Stimulated activated naive CD8-positive, alpha-beta T cell treated with anti-CD3 and anti-CD28 coated beads, Interleukin-15, amount 100 ng/mL, for 72 hours (primary cell): ENCODE measurements at places on chromosomes 16 and 17.

DNA sequence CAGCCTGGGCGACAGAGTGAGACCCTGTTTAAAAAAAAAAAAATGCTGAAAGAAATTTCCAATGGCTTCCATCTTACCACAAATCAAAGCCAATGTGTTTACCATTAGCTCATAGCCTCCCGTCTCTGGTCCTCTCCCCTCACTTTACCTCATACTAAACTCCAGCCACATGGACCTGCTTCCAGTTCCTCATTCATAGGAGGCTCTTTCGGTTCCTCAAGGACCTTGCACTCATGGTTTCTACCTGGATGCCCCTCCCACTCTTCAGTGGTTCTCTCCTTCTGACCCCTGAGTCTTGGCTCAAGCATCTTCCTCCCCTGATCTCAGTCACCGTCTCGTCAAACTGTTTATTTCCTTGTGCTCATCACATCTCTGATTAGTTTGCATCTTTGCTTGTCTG, 3.8 kb upstream of the DEF8 start:
- no peak for DNase-seq

DNA sequence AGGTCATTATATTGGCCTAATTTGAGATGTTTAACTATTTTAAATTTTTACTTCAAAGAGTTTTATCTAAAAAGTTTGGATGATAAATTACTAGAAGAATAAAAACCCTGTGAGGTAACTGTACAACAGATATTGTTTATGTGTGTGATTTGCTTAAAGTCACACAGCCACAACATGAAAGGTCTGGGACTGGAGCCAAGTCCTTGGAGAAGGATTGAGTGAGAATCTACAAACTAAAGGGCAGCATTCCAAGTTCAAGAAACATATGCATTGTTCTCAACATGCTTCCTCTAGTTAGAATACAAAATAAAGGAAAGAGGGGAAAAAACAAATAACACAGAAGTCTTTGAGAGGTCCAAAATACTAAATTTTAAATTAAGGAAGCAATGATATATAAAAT, 131.5 kb upstream of the MON1B start:
- DNase-seq = no peak

DNA sequence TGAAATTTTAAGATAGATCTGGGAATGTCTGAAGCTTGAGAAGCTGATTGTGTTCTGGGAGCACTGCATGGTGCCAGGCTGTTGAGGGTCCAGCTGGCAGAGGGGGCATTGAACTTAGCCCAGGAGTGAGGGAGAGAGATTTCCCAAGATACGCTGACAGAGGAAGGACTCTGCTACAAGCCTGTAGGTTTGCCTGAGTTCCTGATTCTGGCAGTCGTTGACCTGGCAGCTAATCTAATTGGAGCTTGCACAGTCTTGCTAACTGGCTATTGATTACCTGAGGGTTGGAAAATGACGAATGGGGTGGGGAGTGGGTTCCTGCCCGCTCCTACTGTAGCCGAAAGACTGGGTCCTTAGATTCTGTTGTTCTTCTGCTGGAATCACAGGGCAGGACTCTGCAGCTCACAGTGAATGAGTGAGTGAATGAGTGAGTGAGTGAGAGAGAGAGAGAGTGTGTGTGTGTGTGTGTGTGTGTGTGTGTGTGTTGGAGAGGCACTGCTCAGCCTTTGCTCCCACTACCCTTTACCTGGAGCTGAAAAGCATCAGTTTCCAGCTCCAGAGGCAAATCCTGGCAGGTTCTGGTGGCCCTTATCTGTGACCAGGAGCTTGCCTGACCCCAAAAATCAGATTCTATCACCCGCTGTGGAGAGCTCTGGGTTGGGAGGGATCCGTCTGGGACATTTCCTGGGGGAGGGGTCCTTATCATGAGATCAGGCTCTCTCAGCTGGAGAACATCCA, 16.7 kb downstream of the CTRL start:
- DNase-seq = no peak

DNA sequence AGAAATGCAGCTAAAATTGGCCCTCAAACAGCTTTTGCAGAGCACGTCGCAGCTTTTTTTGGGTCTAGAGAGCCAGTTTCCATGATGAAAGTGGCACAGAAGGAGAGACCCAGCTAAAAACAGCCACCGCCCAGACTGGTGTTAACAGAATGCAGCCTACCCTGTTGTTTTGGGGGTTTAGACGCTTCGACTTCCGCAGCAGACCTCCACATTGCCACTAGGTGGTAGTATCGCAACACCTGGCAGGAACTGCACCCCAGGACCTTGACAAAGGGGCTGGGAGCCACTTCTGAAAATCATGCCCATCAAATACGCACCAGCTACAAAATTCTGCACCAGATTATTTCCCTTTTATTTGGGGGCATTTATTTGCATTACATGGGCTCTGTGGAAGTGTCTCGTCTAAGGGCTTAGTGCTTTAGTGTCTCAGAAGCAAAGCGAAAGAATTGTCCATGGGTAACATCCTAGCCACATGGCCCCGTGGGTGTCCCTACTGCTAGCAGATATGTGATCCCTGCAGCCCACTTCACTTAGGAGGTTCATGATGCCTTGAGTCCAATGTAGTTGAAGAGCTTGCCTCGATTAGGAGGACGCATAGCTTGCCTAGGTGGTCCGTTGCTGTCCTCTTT, 167.1 kb downstream of the HAPSTR1 start:
- peak; percentile 28 for DNase-seq

GRCh38 chr16:28821874-28822519, 802 bp upstream of the ATXN2L start:
- DNase-seq = no peak

DNA sequence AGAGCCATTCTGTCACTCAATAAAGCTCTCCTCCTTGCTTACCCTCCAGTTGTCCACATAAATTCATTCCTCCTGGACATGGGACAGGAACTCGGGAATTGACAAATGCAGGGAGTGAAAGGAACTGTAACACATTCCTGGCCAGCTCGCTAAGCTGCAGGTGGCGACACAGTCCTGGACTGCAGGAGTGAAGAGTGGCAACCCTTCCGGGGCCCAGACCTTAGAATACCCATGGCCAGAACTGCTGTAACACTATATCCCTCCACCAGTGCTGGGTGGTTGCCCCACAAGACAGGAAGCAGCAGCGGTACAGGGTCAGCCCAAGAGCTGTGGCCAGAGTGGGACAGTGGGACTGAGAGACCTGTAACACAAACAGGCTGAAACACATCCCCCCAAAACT, 30.3 kb upstream of the KIF2B start:
- DNase-seq = no peak

GRCh38 chr17:15393414-15393813, 52.0 kb upstream of the TEKT3 start:
- no peak for DNase-seq

- no peak for DNase-seq
These were observed 70.4 kb downstream of the METRNL start for GRCh38 chr17:83149761-83150251.

DNA sequence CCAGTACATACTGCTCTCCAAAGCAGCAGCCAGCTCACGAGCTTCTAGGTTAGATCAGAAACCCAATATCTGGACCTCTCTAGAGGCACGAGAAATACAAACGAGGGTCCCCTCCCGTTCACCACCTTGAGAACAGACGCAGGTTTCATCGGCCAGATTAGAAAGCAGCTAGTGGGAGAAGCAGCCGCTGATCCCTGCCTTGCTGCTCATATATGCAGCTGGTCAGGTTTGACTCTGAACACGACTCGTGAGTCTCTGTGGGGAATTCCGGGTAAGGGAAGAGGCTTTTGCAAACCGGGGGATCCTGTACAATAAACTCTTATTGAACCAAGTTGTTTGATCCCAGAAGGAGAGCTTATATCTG, 1.6 kb downstream of the VAT1L start:
- DNase-seq = no peak

- no peak for DNase-seq
These were observed 23.3 kb downstream of the CEP295NL start for GRCh38 chr17:78879635-78880186.

- DNase-seq = peak; percentile 79
These were observed 5.3 kb upstream of the WIPI1 start for GRCh38 chr17:68462381-68463210.

GRCh38 chr16:55294129-55294528, 29.9 kb upstream of the IRX6 start:
- no peak for DNase-seq

DNA sequence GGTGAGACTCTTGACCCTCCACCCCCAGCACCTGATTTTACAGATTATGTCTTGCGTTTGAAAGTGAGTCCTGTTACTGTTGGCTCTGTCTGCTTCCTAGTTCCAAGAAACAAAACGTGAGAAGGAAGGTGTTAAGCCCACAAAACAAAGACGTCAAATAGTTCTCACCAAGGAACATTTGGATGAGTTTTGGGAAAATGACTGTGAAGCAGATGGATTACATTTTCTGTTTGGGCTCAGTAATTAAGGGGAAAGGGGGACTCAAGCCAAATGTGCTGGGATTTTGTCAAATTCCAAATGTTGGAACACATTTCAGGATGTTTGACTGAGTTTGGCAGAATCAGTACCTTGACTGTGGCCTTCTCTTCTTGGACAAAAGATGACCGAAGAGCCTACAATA, 71.2 kb downstream of the PCTP start:
- no peak for DNase-seq

DNA sequence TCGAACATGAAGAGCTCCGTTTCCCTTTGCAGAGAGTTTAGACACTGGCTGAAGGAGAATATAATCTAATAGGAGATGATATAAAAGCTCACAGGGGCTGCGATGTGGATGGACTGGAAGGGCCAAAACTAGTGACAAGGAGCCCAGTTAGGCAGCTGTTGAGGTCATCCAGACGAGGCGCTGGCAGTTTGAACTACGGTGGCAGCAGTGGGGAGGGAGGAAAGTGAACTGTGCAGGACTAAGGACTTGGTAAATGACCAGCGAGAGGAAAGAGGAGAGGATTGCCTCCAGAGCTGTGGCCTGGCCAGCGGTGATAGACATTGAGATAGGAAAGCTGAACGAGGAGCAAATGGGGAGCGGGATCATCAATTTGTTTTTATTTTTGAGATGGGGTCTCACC, 14.6 kb upstream of the YWHAE start:
- DNase-seq = no peak

- no peak for DNase-seq
These were observed 74.4 kb downstream of the PCTP start for GRCh38 chr17:55825213-55825612.

GRCh38 chr17:81427173-81428120, 32.2 kb downstream of the BAHCC1 start:
- DNase-seq = no peak

DNA sequence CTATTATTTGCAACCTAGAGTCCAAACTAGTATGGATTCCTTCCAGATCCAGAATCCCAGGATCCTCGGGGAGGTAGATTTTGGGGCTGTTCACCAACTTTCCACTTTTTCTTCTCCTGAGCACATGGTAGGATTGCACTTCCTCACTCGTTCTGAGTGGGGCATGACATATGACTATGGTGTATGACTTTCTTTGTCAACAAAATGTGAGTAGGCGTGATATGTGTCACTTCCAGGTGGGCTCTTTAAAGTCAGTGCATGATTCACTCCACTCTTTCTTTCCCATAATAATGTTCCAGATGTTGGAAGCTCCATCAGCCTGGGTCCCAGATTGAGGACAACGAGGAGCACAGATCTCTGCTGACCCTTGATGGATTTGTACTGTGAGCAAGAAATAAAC, 21.5 kb downstream of the IRX5 start:
- DNase-seq = no peak

- no peak for DNase-seq
These were observed 81.7 kb downstream of the YPEL2 start for GRCh38 chr17:59413014-59413766.

DNA sequence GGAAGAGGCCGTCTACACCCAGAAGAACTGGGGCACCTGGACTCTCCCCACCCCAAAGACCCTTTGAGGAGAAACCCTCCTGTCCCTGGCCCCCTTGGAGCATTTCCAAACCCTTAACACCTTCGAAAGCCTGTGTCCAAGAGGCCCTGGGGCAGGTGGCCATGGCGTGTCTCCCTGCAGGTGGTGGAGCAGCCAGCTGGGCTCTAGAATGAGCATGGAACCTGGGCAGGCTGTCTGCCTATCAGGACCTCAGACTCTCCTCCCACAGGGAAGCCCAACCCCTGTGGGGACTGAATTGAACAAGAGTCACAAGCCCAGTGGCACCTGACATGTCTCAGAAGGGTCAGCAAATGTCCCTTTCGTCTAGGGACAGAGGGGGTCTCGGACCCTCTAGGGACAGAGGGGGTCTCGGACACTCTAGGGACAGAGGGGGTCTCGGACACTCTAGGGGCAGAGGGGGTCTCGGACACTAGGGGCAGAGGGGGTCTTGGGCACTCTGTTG, 8.4 kb downstream of the CBX4 start:
- no peak for DNase-seq

DNA sequence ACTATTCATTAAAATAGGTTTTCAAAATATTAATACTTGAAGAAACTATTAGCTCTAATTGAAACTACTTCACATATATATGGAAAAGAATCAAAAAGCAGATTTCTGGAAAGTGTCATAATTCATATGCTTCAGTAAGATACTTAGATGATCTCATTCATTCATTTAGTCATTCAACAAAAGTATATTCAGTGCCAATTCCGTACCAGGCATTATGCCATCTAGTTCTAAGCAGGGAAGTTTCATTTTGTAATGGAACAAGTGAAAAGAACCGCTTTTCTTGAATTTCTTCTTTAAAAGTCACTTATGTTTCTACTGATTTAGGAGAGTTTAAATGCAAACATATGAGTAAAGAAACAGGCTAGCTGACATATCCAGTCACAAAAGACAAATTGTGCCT, 118.3 kb upstream of the FAM20A start:
- DNase-seq = no peak

DNA sequence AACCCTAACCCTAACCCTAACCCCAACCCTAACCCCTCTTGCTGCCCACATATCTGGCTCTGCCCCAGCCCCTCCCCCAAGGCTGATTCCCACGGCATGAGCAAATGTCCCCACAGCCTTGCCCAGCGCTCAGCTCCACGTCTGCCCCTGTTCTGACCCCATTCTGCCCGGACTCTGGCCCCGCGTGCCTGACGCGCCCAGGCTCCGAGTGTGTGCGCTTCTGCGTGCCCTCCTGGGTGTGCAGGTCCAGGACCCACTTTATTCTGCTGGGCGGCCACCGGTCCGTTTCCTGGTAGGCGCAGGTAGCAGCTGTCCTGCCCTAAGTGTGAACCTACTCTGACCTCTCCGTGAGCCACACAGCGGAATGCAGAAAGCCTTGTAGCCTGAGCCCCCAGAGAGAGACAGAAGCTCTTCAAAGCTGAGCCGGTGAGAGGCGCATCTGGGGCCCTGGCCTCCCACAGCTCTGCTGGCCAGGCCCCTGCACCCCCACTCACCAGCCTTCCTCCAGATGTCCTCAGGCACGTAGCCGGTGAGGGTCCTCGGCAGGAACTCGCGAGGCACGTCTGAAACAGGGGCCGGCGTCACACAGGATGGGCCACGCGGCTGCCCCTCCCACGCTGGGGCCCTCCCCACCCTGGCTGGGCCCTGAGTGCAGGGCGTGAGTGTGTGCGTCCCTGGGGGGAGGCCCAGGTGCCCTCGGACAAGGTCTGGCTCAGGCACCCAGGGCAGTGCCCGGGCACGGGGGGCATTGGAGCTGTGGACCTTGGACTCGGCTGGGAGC, 14.0 kb upstream of the PABPN1L start:
- DNase-seq = no peak
